ENCODE measurements at places on chromosomes 5 and 9.

DNA sequence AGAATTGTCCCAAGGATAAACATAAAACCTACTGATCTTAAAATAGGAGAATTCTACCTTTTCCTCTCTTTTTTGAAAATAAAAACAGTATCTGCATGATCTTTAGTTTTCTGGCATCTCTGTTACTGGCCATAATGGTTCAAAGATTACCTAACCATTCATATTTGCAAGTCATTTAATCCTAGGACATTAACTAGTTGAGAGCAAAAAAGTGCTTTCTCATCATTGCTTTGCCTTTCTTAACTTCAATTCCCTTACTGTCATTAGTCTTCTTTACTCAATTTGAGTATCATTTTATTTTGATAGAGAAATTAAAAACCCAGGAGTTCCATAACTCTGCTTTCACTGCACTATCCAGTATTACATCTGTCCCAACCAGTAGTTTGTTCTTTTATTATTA, 68.6 kb downstream of the RFX3 start:
- DNase-seq: no peak

- no peak for DNase-seq
These were observed 13.0 kb upstream of the OXCT1 start for GRCh38 chr5:41883243-41883642.

DNA sequence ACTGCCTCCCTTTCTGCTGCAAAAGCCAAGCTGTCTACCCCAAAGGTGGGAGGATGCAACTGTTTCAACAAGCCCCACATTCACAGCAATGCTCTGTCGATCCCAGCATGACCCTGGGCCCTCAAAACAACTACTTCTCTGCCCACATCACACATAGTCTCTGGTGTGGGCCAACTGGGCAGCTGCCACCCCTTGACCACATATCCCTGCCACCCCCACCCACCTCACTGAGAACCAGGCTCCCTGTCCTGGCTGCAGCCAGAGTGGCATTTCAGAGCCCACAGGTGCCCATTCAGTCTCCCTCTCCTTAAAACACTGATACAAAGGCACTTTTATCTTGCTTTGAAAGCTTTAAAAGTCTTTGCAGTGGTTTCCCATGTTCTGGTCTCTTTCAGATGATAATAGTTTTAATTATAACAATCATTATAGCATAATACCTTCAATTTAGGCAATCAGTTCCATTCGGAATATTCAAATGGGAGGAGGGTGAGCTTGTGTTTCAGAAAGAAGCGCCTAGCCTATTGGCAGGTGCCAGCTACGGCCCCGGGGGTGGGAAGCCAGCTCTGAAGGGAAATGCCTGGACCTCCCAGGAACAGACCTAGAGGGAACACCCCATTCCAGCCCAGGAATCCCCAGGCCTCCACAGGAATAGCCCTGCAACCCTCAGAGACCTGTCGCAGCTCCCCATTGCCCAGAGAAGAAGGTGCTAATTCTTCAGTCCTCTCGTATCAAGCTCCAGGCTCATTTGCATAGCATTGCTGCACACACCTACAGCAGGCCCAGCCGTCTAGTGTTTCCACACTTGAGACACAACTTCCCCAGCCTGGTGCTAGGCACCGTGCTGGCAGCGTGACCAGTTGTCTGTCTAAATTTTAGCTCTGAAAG, 90.8 kb downstream of the C5orf15 start:
- DNase-seq: no peak

GRCh38 chr5:113325054-113325453, 109.7 kb downstream of the TSSK1B start:
- DNase-seq: no peak

- no peak for DNase-seq
These were observed 168.6 kb downstream of the MPDZ start for GRCh38 chr9:13110766-13111417.

DNA sequence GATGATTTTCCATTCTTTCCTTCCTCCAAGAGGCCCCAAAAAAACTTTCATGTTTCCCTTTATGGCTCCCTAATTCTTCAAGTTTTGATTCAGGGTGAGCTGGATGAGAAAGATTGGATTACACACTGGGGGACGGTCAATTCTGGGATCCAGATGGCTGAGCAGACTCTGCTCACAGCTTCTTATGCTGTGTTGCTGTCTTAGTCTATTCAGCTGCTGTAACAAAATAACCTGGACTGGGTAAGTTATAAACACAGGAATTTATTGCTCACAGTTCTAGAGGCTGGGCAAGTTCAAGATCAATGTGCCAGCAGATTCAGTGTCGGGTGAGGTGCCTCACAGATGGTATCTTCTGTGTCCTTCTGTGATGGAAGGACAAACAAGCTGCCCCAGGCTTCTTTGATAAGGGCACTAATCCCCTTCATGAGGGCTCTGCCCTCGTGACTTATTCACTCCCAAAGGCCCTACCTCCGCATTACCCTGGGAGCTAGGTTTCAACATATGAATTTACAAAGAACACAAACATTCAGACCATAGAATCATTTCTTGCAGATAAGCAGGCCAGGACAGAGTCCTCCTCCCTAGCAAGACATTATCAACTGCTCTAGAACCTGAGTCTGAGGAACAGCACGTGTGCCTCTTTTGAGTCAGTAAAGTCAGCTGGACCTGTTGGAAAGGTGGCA, 23.1 kb upstream of the SMAD5 start:
- DNase-seq: no peak

DNA sequence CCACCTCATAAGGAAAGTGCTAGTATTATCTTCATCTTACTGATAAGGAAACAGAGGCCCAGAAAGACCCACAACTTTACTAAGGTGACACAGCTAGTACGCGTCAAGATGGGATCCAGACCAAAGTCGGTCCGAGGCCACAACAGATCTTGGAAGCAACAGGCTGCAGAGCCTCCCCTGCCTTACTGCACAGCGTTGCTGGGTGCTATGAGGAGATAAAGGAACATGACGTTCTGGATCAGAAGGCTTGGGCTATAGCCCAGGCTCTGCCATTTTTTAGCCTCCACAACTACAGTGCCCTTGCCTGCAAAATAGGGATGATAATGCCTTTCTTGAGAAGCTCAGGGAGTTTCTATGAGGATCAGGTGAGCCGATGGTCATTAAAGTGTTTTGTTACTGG, 144.1 kb downstream of the NMUR2 start:
- no peak for DNase-seq

DNA sequence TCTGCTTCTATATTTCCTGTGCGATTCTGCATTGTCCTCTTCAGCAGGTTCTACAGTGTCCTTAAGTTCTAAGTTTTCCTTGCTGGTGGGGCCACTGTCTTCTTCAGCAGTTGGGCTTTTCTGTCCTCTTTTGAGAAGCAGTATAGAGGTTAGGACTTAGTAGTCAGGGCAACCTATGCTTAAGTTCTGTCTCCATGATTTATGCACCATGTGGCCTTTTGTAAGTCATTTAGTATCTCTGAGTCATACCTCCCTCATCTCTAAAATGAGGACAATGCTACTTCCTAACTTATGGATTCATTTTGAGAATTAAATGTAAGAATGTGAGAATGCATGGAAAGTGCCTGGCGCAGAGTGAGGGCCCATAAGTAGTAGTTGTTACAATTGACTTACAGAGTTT, 46.8 kb downstream of the GRIN3A start:
- DNase-seq: no peak

GRCh38 chr9:2745560-2746380, 28.5 kb downstream of the KCNV2 start:
- no peak for DNase-seq

GRCh38 chr5:113813466-113813865, 300.0 kb downstream of the YTHDC2 start:
- no peak for DNase-seq

DNA sequence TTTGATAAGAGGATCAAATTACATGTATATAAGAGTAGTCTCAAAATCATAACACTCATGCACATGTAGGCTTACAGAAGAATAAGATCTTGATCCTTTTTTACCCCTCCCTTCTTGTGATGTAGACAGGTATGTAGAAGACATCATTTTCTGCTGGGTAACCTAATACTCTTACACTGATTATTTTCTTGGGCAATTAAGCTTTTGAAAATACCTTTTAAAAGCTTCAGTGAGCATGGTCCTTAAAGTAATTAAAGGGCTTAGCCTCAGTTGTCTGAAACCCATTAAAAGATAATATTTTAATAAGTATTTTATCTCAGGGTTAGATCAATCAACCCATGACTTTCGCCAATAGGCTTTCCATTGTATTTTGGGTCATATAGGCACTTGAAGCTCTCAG, 50.6 kb downstream of the ALDH1A1 start:
- no peak for DNase-seq

- DNase-seq: peak; percentile 44
These were observed 54.2 kb downstream of the LRSAM1 start for GRCh38 chr9:127505396-127506116.

GRCh38 chr9:78296201-78296892, 578 bp upstream of the PSAT1 start:
- DNase-seq: no peak

DNA sequence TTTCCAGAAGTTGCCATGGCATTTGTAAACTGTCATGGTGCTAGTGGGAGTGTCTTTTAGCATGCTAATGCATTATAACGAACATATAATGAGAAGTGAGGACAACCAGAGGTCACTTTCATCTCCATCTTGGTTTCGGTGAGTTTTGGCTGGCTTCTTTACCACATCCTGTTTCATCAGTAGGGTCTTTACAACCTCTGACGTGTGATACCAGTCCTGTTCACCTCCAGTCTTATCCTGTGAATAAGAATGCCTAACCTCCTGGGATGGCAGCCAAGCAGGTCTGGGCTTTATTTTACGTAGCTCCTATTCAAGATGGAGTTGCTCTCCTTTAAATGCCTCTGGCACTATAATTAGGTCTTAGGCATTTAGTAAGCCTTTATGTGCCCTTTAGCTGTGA, 20.4 kb upstream of the RFK start:
- DNase-seq: no peak

- DNase-seq: no peak
These were observed 13.7 kb upstream of the CERCAM start for GRCh38 chr9:128406848-128407391.

GRCh38 chr5:96990102-96990501, 54.2 kb downstream of the LNPEP start:
- DNase-seq: no peak

GRCh38 chr5:145293716-145294115, 541.4 kb downstream of the PRELID2 start:
- DNase-seq: no peak

- DNase-seq: no peak
These were observed 283.9 kb downstream of the AOPEP start for GRCh38 chr9:95010431-95010838.

DNA sequence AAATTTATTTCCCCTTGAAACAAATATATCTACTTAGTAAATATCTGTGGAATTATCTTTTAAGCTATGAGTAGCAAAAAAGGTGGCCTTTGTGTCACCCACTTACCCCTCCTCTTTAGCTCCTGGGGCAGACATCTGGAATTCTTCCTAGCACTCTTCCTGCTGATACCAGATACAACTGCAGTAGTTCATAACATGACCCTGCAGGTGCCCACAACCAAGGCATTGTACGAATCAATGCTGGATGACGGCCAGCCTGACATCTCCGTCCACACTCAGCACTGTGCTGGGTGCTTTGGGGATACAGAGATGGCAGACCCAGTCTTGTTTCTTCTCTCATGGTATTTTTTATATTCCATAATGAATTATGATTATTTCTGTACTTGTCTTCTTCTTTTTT, 152.3 kb downstream of the GOLPH3 start:
- DNase-seq: no peak
